HuH-7 (cell line): ENCODE measurements at places on chromosomes 2 and 18.
A peak's percentile ranks its signal among the peaks of the same experiment; 100 is the strongest.

- no peak for DNase-seq
Observed at GRCh38 chr2:26562811-26563645, 78.1 kb downstream of the CIB4 start.

GRCh38 chr2:84899304-84900204 is 5.9 kb upstream of the TMSB10 start:
- DNase-seq, result no peak

DNA sequence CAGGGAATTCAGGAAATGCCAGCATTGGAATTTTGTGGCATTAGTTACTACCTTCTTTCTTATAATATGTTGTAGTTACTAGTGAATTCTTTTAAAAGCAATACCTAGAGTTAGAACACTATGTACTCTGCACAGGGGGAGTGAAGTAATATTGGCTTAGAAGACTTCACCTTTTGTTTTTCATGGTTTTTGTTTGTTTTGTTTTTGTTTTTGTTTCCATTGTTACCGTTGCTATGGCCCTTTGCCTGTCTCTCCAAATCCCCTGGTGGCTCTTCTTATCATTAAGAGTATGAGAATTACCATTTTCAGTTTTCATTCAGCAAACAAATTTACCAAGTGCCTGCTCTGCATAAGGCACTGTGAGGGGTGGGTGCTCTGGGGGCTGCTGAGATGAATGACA is 160.1 kb downstream of the HAUS1 start:
- no peak for DNase-seq

GRCh38 chr2:206837775-206838174 is 72.4 kb downstream of the FASTKD2 start:
- DNase-seq, result no peak

- DNase-seq, result peak; percentile 64
Observed at GRCh38 chr2:101330253-101330933, 21.9 kb upstream of the RNF149 start.

DNA sequence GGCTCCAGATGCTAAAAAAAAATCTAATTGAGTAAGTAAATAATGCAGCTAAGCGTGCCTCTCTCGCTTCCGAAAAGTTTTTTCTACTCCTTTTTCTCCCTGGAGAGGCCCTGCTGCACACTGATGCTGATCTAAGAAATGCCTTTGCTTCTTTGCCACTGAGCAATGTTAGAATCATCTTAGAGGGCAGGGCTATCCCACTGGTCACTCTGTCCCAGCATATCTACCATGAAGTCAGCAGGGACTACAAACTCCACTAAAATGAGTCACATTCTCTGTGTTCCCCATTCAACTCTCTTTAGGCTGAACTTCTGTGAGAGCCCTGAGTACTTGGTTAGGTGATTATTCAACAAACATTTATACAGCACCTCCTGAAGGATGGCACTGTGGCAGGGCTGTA is 127.6 kb upstream of the LYPD1 start:
- DNase-seq, result no peak
